ENCODE measurements at places on chromosomes 11 and 22.

GRCh38 chr11:60282286-60282685 is 1.8 kb downstream of the MS4A4A start:
- DNase-seq = no peak

- peak; percentile 81 for DNase-seq
Observed at GRCh38 chr22:25404928-25405816, 159.3 kb upstream of the GRK3 start.

DNA sequence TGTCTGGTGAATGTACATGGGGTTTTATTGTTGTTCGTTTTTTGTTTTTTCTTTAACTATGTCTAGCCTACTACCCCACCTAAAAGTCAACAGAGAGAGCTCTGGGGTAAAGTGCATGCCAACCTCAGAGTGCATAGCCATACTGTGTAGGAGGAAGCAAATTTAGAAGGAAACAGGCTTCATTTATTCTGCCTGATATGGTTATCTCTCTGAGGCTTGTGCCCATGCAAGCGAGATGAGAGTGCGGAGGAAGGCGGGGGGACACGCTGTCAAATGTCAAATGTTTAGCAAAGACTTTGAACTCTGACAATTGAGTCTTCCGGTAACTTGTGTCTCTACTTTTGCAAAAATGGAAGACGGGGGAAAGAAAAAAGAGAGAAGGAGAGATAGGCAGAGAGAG is 295.5 kb downstream of the ETS1 start:
- DNase-seq = no peak

- DNase-seq = no peak
Observed at GRCh38 chr11:111372538-111372937, 6.5 kb downstream of the POU2AF1 start.

DNA sequence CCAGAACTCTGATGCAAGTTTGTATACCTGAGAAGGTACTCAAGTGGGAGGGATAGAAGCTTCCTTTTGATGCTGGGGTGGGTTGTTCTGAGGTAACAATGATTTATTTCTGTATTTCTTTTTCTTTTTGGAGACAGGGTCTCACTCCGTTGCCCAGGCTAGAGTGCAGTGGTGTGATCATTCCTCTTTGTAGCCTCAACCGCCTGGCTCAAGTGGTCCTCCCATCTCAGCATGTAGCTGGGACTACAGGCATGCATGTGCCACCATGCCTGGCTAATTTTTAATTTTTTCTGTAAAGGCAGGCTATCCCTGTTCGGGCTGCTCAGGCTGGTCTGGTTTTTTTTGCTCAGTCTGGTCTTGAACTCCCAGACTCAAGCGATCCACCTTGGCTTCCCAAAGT is 7.9 kb downstream of the KDM2A start:
- no peak for DNase-seq

- DNase-seq = no peak
Observed at GRCh38 chr11:29214833-29215232, 802.0 kb downstream of the KCNA4 start.

DNA sequence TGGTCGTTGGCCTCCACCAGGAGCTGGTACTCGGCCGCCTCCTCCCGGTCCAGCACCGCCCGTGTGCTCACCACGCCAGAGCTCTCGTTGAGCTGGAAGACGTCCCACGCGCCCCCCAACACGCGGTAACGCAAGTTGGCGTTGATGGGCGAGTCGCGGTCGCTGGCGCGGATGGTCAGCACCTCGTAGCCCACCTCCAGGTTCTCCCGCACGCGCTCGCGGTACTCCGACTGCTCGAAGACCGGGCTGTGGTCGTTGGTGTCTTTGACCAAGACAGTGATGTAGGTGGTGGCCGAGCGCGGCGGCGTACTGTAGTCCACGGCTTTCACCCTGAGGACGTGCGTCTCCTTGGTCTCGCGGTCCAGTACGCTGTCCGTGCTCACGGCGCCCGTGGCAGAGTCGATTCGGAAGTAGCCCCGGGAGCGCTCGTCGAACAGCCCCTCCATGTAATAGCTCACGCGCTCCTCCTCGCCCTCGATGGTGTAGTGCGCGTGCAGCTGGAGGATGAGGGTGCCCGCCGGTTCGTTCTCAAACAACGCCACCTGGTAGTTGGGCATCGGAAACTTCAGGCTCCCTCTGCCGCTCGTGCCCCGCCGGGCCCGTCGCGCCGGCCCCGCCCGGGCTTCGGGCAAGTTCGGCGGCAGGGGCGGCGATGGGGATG is 1.4 kb downstream of the CELSR1 start:
- no peak for DNase-seq

DNA sequence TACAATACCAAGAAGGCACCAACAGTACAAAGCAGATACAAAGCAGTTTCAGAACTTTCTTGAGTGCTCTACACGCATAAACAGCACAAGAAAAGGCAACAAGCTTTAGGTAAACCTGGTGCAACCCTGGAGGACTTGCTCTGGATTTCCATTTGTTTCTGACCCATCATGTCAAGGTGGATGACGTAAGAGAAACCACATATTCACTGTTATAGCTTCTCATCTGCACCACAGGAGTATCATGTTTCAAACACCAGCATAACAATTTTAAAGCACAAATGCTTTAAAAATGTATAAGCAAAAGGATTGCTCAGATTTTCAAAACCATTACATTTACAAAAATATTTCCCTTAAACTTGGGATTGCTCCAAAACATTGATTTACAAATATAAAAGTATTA is 25.0 kb upstream of the YPEL1 start:
- no peak for DNase-seq

DNA sequence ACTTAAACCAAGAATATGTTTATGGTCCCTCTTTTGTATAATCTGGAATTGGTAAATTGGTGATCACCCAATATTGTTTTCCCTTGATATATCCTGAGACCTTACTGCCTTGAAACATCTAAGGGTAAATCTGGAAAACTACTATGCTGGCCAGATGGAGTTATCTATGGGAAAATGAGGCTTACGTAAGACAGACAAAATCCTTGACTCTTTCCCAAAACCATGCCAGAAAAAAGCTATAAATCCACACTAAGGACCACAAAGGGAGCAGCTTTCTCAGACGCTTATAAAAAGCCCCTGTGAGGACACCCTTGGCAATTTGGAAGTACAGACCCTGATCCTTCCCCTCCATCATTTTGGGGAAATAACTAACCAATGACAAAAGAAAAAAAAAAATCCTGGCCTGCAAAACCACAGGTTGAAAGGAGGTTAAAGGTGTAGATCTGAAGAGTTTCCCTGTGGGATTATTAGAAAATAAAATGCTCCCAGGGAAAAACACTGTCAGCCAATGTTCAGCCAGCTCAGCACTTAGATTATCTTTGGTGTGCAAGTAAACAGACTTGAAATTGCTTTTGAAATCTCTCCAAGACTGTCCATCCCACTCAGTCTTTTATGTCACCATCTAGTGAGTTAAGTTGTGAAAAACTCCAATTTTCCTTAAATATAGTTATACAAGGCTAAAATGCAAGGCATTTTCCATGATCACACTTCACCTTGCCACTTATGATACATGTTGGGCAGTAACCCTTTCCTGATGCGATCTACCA is 6.6 kb upstream of the AMBRA1 start:
- DNase-seq = no peak

- DNase-seq = no peak
Observed at GRCh38 chr22:46078241-46079092, 71.9 kb upstream of the PPARA start.

- DNase-seq = no peak
Observed at GRCh38 chr11:119717839-119718534, 11.0 kb downstream of the NECTIN1 start.

GRCh38 chr11:40619654-40620053 is 839.8 kb downstream of the LRRC4C start:
- no peak for DNase-seq

DNA sequence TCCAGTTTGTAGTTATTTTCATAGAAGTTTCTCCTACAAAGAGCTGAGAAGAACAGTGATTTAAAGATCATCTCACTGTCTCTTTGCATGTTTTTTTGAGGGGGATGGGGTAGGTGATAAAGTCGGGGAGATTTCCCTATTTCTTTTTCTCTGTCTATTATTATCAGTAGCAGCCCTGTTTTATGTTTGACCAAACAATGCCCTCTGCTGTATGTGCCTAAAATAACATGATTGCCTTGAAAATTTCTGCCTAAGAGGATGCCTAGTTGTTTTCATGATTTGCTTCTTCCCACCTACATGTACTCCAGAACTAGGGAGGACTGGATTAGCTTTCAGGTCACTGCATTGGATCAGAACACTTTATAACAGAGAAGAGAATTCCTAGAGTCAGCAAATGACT is 1330.2 kb downstream of the LRRC4C start:
- DNase-seq = no peak

- no peak for DNase-seq
Observed at GRCh38 chr11:123344790-123345357, 85.2 kb upstream of the GRAMD1B start.

GRCh38 chr11:22458161-22458560 is 120.0 kb downstream of the SLC17A6 start:
- DNase-seq = no peak

GRCh38 chr11:10414659-10415058 is 40.4 kb upstream of the AMPD3 start:
- no peak for DNase-seq

DNA sequence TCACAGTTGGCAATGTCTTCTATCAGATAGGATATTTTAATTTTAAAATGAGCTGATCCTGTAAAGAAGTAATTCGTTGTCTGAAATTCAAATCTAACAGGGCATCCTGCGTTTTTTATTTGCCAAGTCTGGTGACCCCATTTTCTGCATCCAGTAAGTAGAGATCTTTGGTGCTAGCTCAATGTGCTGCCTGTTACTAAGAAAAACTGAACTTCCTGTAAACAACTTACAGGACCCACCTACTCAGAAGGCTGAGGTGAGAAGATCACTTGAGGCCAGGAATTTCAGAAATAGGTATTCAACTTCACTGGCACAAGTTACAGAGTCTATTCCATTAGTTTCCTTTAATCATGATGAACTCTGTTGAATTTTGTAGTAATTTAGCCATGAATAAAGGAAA is 4.0 kb downstream of the ARL14EP start:
- DNase-seq = no peak

GRCh38 chr22:17845790-17846189 is 71.5 kb upstream of the BID start:
- DNase-seq = no peak

- no peak for DNase-seq
Observed at GRCh38 chr22:20159076-20159475, 8.2 kb upstream of the CCDC188 start.

GRCh38 chr11:128472128-128473089 is 114.9 kb downstream of the ETS1 start:
- no peak for DNase-seq

All from GM12891 (cell line).